Fibroblast of pulmonary artery (primary cell): ENCODE measurements at places on chromosomes 6 and 20.
A peak's percentile ranks its signal among the peaks of the same experiment; 100 is the strongest.

GRCh38 chr6:52546192-52546591 is 30.7 kb downstream of the TRAM2 start:
- DNase-seq, result no peak

GRCh38 chr20:17940224-17940971 is 28.2 kb downstream of the SNX5 start:
- no peak for DNase-seq

DNA sequence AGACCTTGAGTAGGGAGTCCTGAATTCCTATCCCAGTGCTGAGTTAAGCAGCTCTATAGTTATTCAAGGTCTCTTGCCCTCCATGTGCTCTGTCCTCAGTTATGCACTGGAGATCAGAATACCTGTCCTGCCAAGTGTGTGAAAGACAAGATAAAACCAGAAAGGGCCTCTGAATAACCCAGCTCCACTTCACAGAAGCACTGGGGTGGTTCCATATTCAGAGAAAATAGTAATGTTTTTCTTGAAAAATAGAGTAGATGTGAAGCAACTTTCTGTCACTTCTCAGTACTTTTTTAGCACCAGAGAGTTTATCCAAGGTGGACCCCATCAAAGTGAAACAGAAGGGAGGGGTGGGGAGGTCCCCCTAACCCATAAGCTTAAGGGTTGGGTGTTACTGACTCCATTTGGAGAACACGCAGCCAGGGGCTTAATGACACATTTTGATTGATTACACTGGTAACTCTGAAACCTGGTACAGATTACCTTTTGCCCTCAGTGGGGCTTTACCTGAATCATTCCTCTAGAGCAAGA is 509.8 kb upstream of the JARID2 start:
- no peak for DNase-seq

GRCh38 chr6:95576998-95577303 is 384 bp upstream of the MANEA start:
- DNase-seq, result no peak

- DNase-seq, result no peak
Observed at GRCh38 chr20:36314734-36315544, 8.8 kb downstream of the DLGAP4 start.

- DNase-seq, result peak; percentile 75
Observed at GRCh38 chr20:62370115-62370806, 3.1 kb upstream of the LAMA5 start.

DNA sequence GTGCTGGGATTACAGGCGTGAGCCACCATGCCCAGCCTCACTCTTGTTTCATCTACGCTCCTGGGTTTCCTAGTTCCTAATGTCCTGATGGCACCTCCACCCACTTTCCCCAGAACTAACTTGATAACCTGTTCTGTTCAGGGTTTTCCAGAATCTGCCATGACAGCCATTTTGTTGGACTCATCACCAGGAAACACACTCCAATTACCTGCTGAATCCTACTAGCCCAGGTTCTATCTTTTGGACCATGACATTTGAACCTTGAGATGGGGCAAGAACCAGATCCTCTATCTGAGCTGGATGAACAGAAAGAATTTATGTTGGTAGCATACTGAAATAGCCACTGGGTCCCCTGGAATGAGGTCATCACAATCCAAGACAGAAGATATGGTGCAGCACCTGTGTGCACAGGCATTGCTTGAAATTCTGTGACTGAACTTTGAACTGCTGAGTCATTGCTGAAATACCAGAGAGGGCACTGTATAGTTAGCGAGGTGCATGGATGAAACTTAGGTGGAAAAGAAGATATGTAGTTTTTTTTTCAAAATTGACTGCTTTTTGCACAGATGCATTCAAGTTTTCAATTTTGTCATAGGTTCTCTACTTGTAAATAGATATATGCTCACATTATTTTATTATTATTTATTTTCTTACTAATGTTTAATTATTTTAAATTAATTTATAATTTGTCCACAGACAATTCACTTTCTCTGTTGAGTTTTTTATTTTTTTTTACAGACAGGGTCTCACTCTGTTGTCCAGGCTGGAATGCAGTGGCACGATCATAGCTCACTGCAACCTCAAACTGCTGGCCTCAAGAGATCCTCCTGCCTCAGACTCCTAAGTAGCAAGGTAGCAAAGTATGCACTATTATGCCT is 42.8 kb upstream of the TASP1 start:
- DNase-seq, result no peak

GRCh38 chr6:34829137-34829536 is 37.3 kb downstream of the BLTP3A start:
- DNase-seq, result no peak

- no peak for DNase-seq
Observed at GRCh38 chr6:155830531-155830930, 374.9 kb upstream of the NOX3 start.
